ENCODE measurements at places on chromosomes 16 and 17. TPM values are rescaled to one million over a fixed set of nuclear protein-coding genes. Genes with fewer than 3 reads are reported as not detected.

The MYO15A gene
- 0.15 TPM for total RNA-seq

The ZSCAN10 gene
- total RNA-seq = not detected

The NAA38 gene
- 48.9 TPM for total RNA-seq

The DUS2 gene
- total RNA-seq = 27.5 TPM

The VAMP2 gene
- total RNA-seq = 4.2 TPM

The CLEC3A gene
- not detected for total RNA-seq

The ZNF750 gene
- total RNA-seq = under 0.01 TPM

The GALNS gene
- 16.9 TPM for total RNA-seq

The ERAL1 gene
- 37.4 TPM for total RNA-seq

The TMEM98 gene
- total RNA-seq = 165 TPM

The SLC9A5 gene
- 0.30 TPM for total RNA-seq

The IRX6 gene
- total RNA-seq = not detected

The DNAJA3 gene
- 39.0 TPM for total RNA-seq

The DHRS7C gene
- total RNA-seq = not detected

The ITGAD gene
- not detected for total RNA-seq

The ADORA2B gene
- total RNA-seq = 19.3 TPM

The PPM1D gene
- total RNA-seq = 22.6 TPM

The PRCD gene
- not detected for total RNA-seq

The PSMD3 gene
- total RNA-seq = 105 TPM

The SSTR5 gene
- total RNA-seq = not detected

The CEP20 gene
- total RNA-seq = 39.4 TPM

The TBC1D3E gene
- total RNA-seq = not detected

The PTGES3L gene
- 0.65 TPM for total RNA-seq

The NLRC5 gene
- total RNA-seq = 5.5 TPM

The SNF8 gene
- 177 TPM for total RNA-seq

The CASKIN1 gene
- total RNA-seq = 0.32 TPM

The PLXDC1 gene
- not detected for total RNA-seq

The C16orf54 gene
- total RNA-seq = not detected

The C17orf75 gene
- total RNA-seq = 16.6 TPM

The SLC7A5 gene
- 12.8 TPM for total RNA-seq

The SEPTIN12 gene
- not detected for total RNA-seq

The ARHGDIG gene
- 0.61 TPM for total RNA-seq

The SLC47A1 gene
- 2.3 TPM for total RNA-seq

The IRF8 gene
- not detected for total RNA-seq

The MT4 gene
- not detected for total RNA-seq

The CFAP119 gene
- total RNA-seq = 1.6 TPM

The ITGAL gene
- total RNA-seq = not detected

The MMP25 gene
- under 0.01 TPM for total RNA-seq

The OR3A2 gene
- total RNA-seq = under 0.01 TPM

The ABCA8 gene
- 0.32 TPM for total RNA-seq

The MAPT gene
- total RNA-seq = under 0.01 TPM

The ZSCAN32 gene
- 10.1 TPM for total RNA-seq

The CRYM gene
- total RNA-seq = not detected

The MYH1 gene
- not detected for total RNA-seq

The GLIS2 gene
- total RNA-seq = 1.3 TPM

The NPIPB6 gene
- total RNA-seq = not detected

The PRDM7 gene
- total RNA-seq = not detected

The C17orf113 gene
- 0.32 TPM for total RNA-seq

The KRTAP4-6 gene
- not detected for total RNA-seq

The FAM20A gene
- total RNA-seq = not detected

The ZFP3 gene
- 0.97 TPM for total RNA-seq

The VMP1 gene
- total RNA-seq = 291 TPM

The CRHR1 gene
- total RNA-seq = not detected

The PRMT7 gene
- total RNA-seq = 65.8 TPM

The CCL13 gene
- total RNA-seq = not detected

Measured in epithelial cell of umbilical artery (primary cell).